Peyer's patch (tissue), 4 donors: ENCODE measurements at places on chromosomes 16 and 17. TPM values are rescaled to one million over a fixed set of nuclear protein-coding genes. Genes with fewer than 3 reads are reported as not detected.

GRCh38 chr17:75183999-75184884, 1.5 kb upstream of the SUMO2 start:
- H3K27ac ChIP-seq = no peak overlapping the region
- H3K27me3 ChIP-seq = no peaks in the 10 kb centered on the region

- DNase-seq = no peak
- H3K27ac ChIP-seq = no peak overlapping the region
- no peaks in the 10 kb centered on the region for H3K27me3 ChIP-seq
- no peaks in the 10 kb centered on the region for H3K36me3 ChIP-seq
These were observed 147.8 kb downstream of the TOX3 start for GRCh38 chr16:52399116-52399515.

DNA sequence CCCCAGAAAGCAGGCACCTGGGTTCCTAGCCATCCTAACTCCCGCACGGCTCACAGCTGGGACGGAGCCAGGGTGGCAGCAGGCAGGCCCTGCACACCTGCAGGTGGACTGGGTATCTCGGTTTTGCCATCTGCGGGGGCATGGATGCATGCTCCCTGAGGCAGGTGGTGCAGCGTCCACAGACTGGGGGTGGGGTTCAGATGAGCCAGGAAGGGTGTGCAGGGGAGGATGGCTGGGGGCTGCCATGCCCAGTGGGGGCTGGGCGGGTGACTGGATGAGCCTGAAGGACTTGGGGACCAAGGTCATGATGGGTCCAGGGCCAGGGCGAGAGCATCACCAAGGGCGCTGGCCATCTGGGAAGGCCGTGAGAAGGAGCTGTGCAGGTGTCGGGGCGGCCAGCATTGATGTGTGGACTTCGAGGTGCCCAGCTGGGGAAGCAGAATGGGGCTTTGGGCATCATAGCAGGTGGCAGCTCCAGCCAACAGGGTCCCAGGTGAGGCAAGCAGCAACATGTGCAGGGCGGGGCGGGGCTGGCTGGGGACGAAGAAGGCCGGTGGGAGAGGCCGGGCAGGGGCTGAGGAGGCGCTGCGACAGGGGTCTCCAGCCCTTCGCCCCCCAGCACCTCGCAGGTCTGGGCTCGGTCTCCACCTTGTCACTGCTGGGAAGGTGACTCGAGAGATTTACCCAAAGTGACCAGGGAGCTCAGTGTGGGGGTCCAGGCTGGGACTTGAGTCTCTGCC, 41.0 kb upstream of the ZNF469 start:
- no peaks in the 10 kb centered on the region for H3K36me3 ChIP-seq
- no peak overlapping the region for H3K4me3 ChIP-seq
- H3K4me1 ChIP-seq = no peaks in the 10 kb centered on the region
- no peak for DNase-seq
- H3K27me3 ChIP-seq = no peaks in the 10 kb centered on the region

DNA sequence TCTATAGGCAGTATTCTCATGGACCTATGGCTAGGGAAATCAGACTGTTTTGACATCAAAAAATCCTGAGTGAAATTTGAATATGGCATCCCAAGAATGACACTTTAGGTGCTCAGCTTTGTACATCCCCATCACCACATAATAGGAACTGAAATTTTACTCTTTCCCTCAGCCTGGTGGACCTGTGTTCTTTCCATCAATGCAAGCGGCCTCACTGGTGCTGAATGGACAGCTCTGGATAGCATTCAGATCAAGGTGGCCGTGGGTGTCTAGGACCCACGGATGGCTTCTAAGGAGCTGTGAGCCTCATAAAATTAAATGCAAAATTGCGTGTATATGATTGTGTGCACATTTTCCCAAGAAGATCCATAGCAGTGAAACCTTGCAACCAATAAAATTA, 152.6 kb downstream of the MAP2K6 start:
- no peak overlapping the region for H3K27ac ChIP-seq
- H3K4me1 ChIP-seq = no peaks in the 10 kb centered on the region
- no peak for DNase-seq
- H3K27me3 ChIP-seq = no peaks in the 10 kb centered on the region
- no peaks in the 10 kb centered on the region for H3K36me3 ChIP-seq

DNA sequence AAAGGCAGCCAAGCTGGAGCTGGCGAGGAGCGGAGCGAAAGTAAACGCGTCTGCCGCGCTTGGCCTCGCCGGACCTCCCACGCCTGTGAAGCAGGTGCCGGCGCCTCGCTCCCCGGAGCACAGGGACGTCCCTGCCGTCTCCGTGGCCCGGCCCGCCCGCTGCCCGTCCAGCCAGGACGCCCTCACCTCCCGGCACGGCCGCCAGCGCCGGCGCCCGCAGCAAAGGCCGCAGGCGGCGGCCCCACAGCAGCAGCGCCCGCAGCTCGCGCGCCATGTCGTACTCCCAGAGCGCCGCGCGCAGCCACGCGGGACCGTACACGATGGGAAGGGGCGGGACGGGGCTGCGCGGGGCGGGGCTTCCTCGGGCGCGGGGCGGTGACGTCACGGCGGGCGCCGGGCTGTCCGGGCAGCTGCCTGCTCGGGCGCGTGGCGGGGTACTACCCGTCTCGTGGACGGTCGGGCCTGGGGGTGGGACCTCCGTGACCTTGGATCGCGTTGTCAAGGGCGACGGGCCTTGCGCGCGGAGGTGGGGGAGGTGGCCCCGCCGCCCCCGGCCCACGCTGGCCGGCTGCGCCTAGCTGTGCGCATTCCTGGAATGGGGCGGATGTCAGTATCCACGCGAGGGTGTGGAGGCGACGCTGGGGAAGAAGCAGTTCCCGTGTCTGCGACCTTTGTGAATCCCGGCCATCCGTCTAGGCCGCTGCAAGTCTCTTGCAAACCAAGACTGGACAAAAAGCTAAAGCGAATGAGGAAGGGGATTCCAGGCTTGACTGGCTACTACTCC, at the start of gene TRAP1:
Gene TRAP1, minus strand, starts transcription at position 290 of the 784 bp plus-strand sequence. Its CDS starts 16 bp downstream, at position 274.
- H3K27me3 ChIP-seq = no peaks in the 10 kb centered on the region
- DNase-seq = peak; percentile 97
- peak within 1 kb of the TSS; percentile 90 for H3K4me3 ChIP-seq
- H3K4me1 ChIP-seq = peaks cover 18% of the 10 kb centered on the region
- H3K36me3 ChIP-seq = no peaks in the 10 kb centered on the region

- no peaks in the 10 kb centered on the region for H3K4me1 ChIP-seq
- no peak for DNase-seq
- H3K4me3 ChIP-seq = no peak overlapping the region
- H3K36me3 ChIP-seq = no peaks in the 10 kb centered on the region
- H3K27me3 ChIP-seq = no peaks in the 10 kb centered on the region
- H3K27ac ChIP-seq = no peak overlapping the region
These were observed 8.6 kb upstream of the NUDT16L1 start for GRCh38 chr16:4684763-4685162.

- H3K27ac ChIP-seq = no peak overlapping the region
- no peak overlapping the region for H3K4me3 ChIP-seq
- no peaks in the 10 kb centered on the region for H3K4me1 ChIP-seq
- H3K27me3 ChIP-seq = no peaks in the 10 kb centered on the region
These were observed 34.3 kb downstream of the STAT5A start for GRCh38 chr17:42322382-42323267.

DNAH9 gene
- not detected for total RNA-seq
